ENCODE measurements at places on chromosomes 5 and 9.
A peak's percentile ranks its signal among the peaks of the same experiment; 100 is the strongest.

- no peak for DNase-seq
Measured at GRCh38 chr5:115452536-115453235, 91.9 kb downstream of the FEM1C start.

DNA sequence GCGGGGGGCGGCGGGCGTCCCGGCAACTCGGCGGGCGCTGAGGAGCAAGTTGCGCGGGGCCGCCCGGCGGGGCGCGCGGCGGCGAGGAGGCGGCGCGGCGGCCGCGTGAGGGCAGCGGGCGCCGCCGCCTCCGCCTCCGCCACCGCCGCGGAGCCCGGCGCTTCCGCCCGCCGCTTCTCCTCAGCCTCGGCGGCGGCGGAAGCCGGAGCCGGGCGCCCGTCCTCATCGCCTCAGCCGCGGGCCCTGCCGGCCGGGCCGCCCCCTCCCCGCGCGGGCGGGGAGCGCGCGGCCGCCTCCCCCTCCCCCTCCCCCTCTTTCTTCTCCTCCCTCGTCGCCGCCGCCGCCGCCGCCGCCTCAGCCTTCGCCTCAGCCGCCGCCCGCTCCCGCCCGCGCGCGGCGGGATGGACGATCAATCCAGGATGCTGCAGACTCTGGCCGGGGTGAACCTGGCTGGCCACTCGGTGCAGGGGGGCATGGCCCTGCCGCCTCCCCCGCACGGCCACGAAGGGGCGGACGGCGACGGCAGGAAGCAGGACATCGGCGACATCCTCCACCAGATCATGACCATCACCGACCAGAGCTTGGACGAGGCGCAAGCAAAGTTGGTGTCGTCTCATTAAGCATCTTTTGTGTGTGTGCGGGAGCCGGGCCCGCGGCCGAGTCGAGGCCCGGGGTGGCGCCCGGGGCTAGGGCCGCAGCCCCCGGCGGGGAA is at the start of gene PBX3:
TSS of gene PBX3 (plus strand) at position 321 of the 712 bp plus-strand sequence.
- DNase-seq = peak; percentile 86

DNA sequence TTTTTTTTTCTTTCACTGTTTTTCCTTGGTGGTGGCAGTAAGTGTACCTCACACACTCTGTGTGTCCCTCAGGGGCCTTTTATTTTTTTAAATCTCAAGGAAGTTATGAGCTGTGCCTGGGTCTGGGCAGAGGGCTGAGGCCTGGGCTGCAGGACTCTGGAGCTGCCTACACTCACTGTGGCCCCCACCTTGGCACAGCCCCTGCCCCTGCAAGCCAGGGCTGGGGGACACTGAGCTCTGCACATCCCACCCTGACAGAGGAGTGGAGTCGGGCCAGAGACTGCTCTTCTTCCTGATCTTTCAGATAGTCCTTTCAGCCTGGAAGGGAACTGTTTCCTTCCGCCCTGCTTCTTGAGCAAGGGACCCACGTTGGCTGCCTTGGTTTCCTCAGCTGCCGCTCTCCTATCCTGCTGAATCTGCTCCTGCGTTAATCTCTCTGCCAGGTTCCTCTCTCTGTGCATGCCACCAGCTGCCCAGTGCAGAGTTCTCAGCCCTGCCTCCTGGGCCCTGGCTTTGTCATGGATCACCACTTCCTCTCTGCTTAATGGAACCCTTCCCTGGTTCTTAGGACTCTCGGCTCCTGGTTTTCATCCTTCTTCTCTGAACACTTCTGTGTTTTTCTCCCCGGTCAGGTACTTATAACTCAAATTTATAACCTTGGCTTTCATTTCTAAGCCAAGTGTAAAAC is 502.3 kb downstream of the DIRAS2 start:
- no peak for DNase-seq

DNA sequence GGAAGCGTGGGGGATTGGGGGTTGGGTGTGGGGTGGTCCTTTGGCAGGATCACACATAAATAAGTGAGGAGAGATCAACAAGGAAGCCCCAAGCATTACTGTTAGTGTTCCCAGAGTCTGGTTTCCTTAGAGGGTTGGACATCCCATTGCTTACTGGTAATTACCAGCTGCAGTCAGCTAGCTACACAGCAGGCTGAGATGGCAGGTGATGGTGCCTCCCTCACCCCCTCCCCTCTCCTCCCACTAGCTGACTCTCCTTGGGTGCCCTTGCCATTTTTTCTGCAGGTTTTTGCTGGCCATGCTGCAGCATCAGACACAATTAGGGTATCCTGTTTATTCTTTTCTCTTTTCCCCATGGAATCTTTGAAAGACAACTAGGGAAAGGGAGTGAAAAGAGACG is 107.5 kb upstream of the TLR4 start:
- peak; percentile 81 for DNase-seq

GRCh38 chr9:16563446-16563845 is 307.0 kb downstream of the BNC2 start:
- no peak for DNase-seq

- no peak for DNase-seq
Measured at GRCh38 chr5:71807909-71808308, 88.8 kb downstream of the CARTPT start.

GRCh38 chr5:58200451-58200850 is 259.4 kb downstream of the PLK2 start:
- no peak for DNase-seq

- peak; percentile 25 for DNase-seq
Measured at GRCh38 chr5:151082282-151082902, 1.6 kb upstream of the TNIP1 start.

DNA sequence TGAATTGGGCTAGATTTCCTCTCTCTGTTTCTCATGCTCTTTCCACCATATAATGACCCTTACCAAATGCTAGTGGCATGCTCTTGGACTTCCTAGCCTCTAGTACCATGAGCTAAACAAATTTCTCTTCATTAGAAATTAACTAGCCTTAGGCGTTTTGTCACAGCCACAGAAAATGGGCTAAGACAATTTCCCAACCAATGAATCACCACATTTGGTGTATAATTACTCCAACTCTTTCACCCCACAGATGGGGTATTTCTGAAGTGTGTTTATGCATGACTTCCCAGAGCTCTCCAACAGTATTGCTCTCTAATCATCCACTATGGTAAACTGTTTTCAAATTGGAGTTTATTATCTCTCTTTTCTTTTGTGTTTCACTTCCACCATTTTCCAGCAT is 1041.1 kb upstream of the COX7C start:
- DNase-seq = no peak

GRCh38 chr5:90554358-90555006 is 4.1 kb upstream of the ADGRV1 start:
- no peak for DNase-seq

- DNase-seq = no peak
Measured at GRCh38 chr5:151627650-151628049, 36.5 kb upstream of the FAT2 start.

- no peak for DNase-seq
Measured at GRCh38 chr9:83425240-83425639, 113.0 kb downstream of the FRMD3 start.

DNA sequence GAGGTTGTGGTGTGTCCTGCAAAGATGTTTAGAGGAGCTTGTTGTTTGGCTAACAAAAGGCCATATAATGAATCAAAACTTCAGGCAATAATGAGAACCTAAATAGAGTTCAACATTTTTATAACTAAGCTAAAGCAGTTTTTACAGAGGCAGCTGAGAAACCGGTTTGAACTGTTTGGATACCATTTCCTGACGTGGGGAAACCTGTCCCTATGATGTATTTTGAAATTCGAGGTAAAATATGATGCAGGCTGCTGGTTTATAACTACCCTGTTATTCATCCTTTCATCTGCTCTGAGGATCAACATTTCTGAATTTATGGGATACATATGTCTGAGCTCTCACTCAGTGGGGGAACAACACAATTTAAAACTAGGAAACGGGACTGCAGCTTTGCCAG is 289.5 kb upstream of the IRX2 start:
- DNase-seq = no peak

DNA sequence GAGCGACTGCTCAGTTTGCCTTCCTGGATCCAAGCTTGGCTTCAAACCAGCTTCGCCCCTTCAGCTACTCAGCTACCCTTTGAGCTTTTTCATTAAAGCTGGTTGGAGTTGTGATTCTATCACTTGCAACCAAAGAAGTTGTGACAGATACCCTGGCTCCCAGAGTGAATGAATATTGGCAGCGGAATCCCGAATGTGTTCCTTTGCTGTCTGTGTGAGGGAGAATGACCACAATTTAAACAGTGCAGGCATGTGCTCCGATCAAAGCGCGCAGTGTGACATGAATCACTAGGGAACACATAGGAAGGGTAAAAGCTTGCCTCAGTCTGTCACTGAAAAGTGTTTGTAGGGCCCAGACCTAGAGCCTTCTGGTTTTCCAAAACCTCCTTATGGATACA is 6.6 kb upstream of the AFAP1L1 start:
- no peak for DNase-seq

- DNase-seq = peak; percentile 3
Measured at GRCh38 chr5:26761045-26761444, 277.3 kb downstream of the CDH9 start.

- DNase-seq = no peak
Measured at GRCh38 chr9:129740666-129741464, 12.0 kb downstream of the PTGES start.

DNA sequence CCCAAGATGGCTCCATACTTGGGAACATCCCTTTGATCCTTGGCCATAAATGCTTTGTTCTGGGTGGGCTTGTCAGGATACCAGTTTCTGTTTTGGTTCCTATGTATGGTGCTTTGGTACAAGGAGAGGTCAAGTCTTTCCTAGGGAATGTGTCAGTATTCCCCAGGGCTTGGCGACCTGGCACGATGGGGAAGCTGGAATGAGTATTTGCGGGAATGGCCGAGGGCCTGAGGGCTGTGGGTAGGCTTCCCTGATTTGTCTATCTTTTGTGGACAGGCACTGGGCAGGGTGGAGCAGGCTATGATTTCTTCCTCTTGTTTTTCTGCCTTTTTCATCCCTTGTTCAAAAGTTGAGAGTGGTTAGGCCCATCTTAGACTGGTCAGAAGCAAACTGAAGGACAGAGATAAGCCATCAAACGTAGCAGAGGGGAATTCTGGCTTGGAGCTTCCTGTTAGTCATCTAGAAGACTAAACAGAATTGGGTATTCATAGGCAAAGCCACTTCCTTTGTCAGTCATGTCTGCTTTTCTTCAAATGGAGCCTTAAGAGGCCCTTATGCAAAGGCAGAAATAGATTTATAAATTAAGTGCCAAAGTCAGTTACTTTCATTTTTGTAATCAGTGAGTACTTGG is 13.7 kb downstream of the DOCK2 start:
- no peak for DNase-seq

GRCh38 chr9:134922932-134923240 is 5.2 kb upstream of the FCN1 start:
- no peak for DNase-seq

DNA sequence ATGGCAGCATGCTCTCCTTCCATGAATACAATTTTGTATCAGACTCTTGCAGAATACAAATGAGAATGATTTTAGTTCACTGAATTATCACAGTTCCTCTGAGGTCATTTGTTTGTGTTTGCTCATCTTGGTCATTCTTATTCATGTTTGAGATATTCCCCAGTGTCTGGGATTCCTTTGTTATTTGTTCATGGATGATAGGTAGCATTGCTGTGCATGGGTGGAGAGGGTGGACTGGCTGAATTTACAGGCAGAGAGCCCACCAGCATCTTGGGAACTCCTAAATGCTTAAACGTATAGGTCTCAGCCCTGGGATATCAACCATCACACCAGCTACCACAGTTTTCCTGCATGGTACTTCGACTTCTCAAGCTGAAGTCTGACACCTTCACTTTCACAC is 459.8 kb downstream of the CCDC171 start:
- DNase-seq = no peak

GRCh38 chr9:12875191-12875590 is 100.4 kb downstream of the LURAP1L start:
- no peak for DNase-seq

GRCh38 chr9:120901755-120902568 is 24.6 kb downstream of the TRAF1 start:
- peak; percentile 36 for DNase-seq

DNA sequence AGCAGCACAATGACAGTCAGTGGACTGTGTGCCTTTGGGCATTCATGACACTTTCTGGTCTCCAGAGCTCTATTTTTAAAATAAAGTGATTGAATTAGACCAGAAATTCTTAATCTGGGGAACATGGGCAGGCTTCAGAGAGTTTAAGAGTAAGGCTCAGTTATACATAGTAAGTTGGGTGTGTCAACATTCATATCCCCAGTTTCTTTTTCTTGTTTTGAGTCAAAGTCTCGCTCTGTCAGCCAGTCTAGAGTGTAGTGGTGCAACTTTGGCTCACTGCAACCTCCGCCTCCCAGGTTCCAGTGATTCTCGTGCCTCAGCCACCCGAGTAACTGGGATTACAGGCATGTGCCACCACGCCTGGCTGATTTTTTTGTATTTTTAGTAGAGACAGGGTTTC is 13.7 kb upstream of the KIF4B start:
- DNase-seq = no peak

DNA sequence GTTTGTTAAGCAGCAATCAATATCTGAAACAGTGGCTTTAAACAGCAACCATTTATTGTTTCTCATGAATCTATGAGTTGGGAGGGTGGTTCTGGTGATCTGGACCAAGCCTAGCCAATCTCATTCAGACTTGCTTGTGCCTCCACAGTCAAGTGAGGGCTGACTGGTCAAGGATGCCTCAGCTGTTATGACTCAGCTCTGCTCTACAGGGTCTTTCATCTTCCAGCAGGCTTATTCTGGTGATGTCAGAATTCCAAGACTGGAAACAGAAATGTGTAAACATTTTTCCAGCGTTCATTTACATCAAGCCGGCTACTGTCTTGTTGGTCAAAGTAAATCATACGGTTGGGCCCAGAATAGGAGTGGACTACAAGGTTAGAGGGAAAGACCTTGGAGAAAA is 2.5 kb upstream of the PIP5K1B start:
- DNase-seq = no peak

DNA sequence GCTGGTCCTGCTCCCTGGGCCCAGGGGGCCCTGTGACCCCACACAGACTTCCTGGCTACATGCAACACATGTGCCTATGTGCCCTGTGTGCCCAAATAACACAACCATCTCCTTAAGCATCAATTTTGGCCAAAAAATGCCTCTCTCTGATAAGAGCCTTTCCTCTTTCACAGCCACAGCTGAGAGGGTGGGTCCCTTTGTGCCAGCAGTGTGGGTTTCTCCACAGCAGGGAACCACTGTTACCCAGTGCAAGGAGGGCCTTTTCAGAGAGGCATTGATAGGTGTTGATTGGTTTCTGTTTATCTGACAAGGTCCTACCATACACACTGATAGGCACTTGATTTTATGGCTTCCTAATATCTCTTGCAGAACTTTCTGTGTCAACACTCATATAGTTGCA is 42.7 kb downstream of the SYK start:
- DNase-seq = no peak

- no peak for DNase-seq
Measured at GRCh38 chr5:39118638-39119037, 44.4 kb upstream of the RICTOR start.

All from NCI-H1417 (cell line).